NCI-H187 treated with DMSO at 0.1 percent for 48 hours (cell line): ENCODE measurements at places on chromosomes 2 and 18.

GRCh38 chr2:115400940-115401339 is 958.5 kb downstream of the DPP10 start:
- no peak for DNase-seq

DNA sequence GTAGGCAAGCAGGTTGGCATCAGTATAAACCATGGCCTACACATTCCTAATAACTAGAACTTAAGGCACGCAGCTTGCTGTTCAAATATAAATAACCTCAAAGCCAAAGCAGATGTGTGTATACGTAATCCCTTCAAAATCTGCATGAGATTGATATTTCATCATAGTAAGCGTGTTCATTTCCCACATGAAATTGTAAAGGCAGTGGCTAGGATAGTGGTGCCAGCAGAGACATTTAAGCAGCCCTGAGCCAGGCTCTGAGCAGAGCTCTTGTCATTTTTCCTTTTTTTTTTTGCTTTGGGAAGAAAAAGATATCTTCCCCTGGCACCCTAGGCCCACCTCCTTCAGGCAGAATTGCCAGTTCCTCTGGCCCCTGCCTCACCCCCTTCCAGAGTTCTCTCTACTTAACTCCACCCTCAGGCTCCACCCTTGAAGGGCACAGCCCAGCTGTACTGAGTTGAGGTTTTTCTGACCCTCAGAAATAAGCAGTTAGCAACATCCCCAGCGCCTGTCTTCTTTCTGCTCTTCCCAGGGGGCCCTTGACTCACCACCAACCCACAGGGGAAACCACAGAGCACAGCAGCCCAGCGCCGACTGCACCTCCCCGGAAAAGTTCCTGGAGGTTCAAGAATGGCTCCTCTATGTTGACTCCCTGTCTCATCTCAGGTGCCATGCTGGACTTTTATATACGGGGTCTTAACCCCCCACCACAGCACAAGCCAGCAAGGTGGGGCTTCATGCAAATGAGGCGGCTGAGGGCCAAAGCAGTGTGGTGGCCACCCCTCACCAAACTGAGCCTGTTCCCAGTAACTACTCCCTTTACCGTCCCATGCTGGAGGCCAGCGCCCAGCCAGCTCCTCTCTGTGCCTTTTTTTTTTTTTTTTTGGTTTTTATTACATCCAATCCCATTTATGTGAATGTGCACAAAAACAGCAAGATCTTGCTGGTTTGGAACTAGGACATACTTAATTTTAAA is 84.7 kb downstream of the EHD3 start:
- DNase-seq, result no peak

- no peak for DNase-seq
These were observed 18.3 kb upstream of the SP3 start for GRCh38 chr2:173983391-173983871.

- no peak for DNase-seq
These were observed 205.4 kb downstream of the SNTG2 start for GRCh38 chr2:1156059-1156458.

- DNase-seq, result no peak
These were observed 165.6 kb downstream of the SMAD7 start for GRCh38 chr18:48785091-48785614.

DNA sequence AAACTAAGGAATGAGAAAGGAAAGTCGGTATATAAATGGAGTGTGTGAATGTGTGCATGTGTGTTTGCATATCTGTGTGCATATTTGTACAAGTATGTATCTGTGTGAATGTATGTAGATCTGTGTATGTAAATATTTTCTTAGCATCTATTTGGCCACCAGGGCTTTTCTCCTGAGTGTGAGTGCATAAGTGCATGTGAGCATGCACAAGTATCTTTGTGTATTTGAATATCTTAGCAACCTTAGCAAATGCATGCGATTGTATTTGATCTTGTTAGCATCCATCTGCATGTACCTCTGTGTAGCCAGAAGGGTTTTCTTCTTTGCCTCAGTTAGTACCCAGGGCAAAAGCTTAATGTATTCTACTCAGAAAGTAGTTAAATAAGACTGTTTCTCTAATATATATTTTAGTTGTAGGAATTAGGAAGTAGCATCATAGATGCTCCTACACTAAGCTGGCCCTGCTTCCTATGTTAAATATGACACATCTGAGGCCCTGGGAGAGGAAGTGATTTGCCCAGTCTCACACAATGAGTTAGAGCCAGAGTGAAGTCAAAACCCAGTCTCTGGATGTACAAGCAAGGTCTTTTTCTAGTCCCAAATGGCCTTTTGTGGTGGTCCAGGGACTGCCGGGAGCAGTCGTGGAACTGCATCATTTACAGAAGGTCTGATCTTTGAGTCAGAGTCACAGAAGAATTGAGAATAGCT is 9.2 kb downstream of the FKBP1B start:
- DNase-seq, result no peak

GRCh38 chr2:47009253-47009767 is 93.7 kb upstream of the MCFD2 start:
- DNase-seq, result no peak

DNA sequence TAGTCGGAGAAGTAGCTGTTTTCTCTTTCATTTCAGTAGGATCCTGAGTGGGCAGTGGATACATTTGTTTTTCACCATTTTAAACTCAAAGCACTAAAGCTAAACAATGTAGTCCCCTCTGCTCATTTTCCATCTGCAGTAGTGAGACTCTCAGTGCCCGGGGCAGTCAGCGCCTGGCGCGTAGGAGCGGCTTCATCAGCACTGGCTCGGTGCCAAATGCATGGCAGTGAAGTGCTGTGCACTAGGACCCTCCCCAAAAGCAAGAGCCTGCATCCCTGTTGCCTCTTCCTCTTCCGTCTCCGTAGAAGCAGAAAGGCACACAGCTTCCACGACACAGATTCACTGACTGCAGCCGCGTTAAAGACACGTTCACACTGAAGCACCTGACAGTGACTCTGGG is 19.0 kb upstream of the ESPNL start:
- no peak for DNase-seq

DNA sequence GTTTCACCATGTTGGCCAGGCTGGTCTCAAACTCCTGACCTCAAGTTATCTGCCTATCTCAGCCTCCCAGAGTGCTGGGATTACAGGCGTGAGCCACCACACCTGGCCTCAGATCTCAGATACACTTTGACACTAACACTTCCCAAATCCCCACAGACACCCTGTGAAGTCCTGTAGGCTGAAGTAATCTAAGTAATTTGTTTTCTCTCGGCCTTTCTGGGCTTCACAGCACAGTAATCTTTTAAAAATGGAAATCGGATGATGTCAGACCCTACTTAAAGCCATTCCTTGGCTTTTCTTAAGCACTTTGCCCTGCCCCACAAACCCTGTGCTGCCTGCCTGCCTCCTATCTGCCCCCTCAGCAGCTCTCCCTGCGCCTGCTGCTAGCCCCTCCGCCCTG is 16.2 kb downstream of the ATIC start:
- DNase-seq, result no peak

GRCh38 chr2:42755191-42755880 is 8.6 kb downstream of the OXER1 start:
- DNase-seq, result no peak

GRCh38 chr2:179860255-179861026 is 971 bp downstream of the ZNF385B start:
- no peak for DNase-seq

DNA sequence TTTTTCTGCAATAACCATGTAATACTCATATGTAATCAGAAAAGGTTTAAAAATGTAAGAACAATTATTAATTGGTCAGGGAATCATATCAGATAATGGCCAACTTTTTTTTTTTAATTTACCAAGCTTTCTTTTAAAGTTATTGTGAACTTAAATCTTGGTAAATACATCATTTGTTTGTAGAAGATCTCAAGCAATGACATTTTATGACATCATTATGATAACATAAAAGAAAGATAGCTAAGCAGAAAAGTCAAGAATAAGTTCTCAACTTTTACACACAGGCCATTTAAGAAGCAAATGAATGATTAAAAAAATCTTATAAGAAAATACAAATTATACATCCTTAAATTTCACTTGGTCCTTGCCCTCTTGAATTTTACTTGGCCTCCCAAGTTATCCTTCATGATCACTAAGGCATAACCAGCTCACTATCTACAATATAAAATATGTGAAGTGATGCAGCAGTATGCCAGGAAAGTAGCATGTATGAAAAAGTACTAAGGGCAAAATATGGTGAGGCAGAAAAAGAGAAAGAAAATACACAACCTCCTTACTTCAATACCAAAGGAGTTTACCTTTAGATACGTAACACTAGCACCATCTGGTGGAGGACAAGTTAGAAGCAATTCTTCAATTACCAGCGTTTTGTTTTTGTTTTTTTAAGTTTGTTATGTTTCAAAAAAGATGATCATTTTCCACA is 116.6 kb downstream of the SRBD1 start:
- DNase-seq, result peak; percentile 43

GRCh38 chr18:26470011-26470637 is 78.2 kb downstream of the KCTD1 start:
- DNase-seq, result peak; percentile 3
